ENCODE measurements at places on chromosomes 12 and 14.

DNA sequence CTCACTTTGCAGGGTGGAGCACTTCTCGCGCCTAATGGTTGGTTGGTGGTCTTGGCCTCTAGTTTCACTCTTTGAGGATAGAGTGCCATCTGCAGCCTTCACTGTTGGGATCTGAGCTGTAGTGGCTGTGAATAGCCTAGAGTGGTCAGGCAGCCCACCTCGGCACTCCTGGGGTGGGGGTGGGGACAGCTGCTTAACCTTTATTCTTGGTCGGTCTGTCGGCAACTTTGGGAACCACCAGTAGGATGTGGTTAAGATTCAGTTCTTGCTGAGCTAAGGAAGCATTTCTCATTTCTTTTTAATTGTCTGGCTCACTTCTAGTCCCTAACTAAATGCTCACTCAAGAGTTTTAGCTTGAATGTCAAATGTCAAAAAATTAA, 21.1 kb downstream of the TMBIM6 start:
- DNase-seq: no peak

DNA sequence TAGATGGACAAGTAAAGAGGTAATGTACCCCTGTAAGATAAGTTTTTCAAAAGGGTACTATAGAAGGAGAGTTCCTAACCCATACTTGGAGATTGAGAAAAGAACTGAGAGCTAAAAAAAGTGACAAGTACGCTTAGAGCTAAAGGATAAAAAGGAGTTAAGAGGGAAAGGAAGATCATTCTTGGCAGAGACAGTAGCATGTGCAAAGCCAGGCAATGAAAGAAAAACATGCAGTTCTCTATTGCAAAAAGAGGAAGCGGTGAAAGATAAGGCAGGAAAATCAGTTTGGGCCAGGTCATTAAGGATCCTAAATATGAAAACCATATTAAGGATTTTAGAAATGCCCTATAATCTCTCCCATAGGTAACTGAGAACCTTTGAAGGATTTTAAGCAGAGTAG, 500.4 kb upstream of the GARIN6 start:
- no peak for DNase-seq

DNA sequence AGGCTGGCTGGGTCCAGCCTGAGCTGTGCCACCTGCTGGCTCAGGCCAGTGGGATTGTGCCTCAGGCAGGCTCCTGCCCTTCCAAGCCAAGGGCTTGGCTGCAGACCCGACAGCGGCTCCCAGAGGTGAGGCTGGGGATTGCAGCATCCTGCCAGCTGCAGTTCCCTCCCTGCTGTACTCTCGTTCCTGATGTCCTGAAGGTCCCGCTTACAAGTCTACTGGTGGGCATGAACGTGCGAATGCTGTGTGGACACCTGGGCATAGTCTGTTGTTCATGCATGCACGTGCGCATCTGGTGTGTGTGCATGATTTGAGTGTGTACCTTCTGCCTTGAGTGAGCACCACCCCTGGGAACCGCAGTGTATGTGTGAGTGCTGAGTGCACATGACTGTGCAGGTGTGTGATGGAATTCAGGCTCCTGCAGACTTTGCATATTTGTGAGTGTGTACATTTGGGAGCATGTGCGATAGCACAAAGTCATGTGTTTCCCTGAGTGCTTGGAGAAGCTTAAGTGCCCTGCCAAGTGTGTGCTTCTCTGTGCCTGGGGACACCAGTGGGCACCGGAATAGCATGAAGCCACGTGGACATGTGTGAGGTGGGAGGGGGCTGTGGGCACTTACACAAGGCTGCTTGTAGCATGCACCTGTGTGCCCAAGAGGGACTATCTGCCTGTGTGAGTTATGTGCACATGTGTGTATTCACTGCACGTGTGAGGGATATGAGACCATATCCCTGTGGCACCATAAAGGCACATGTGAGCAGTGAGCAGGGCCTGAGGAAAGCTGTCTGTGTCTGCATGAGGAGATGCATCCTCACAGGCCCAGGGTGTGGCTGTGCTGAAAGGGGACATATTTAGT, 19.3 kb upstream of the KRT7 start:
- DNase-seq: peak; percentile 46

DNA sequence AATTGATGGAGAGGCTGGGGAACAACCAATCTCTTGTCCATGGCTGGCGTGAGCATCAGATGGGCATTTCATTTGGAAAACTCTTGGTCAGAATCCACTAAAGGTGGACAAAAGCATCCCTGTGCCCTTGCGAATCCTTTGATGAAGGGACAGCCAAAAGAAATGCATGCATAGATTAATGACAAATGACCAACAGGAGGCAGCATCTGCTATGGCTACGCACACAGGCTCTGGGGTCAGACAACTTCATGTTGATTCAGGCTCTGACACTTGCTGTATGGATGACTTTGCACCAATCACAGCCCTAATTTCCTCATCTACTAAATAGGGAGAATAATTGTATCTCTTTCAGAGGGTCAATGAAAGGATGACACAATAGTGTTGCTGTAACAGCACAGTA, 117.5 kb downstream of the ASCL4 start:
- no peak for DNase-seq

- DNase-seq: no peak
Observed at GRCh38 chr14:50542941-50543418, 10.6 kb upstream of the MAP4K5 start.

- no peak for DNase-seq
Observed at GRCh38 chr14:96260341-96260821, 4.4 kb downstream of the BDKRB1 start.

DNA sequence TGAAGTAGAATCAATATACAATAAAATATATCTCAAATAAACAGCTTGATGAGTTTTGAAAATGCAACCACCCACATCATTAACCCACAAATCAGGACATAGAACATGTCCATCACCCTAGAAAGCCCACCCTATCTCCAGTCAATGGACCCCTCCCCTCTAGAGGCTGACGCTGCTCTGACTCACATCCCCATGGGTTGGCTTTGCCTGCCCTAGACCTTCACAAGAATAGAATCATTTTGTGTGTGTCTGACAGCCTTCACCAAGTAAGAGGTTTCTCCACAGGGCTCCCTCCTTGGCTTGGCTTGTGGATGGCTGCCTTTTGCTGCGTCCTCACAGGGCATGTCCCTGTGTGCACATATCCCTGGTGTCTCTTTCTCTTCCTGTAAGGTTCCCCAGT, 250.2 kb upstream of the RTL1 start:
- no peak for DNase-seq

GRCh38 chr14:76930549-76930948, 98.0 kb downstream of the IRF2BPL start:
- no peak for DNase-seq

- DNase-seq: no peak
Observed at GRCh38 chr12:110067531-110067930, 19.2 kb upstream of the C12orf76 start.

- peak; percentile 15 for DNase-seq
Observed at GRCh38 chr12:14454098-14454907, 88.8 kb downstream of the ATF7IP start.

DNA sequence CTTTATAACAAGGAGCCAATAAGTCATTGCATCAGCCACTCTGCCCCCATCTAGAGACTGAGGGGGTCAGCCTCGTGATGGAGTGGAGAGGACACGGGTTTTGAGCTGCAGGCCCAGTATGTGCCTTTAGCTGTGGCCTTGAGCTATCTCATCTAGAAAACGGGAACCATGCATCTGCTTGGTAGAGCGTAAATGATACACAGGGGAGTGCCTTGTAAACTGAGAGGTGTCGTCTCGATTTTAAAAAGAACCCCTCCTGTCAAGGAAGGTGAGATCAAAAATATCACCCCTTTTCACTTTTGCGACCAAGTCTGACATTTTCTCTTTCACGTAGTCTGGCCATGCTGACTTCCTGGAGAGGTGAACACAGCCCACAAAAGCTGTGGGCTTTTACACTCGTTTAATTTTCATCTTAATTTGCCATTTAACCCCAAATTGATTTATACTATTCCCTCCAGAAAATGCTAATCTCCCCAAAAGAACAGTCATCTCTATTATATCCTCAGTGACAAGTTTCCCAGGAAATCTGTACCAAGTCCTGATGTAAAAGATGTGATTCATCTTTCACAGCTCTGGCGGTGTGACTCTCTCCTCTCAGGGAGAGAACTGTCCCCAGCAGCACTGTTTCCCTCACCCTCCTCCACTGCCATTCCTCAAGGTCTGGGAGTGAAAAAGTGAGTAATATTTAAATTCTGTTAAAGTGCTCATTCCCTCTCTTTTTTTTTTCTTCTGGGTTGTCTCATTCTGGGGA, 30.6 kb downstream of the VCPKMT start:
- peak; percentile 28 for DNase-seq

DNA sequence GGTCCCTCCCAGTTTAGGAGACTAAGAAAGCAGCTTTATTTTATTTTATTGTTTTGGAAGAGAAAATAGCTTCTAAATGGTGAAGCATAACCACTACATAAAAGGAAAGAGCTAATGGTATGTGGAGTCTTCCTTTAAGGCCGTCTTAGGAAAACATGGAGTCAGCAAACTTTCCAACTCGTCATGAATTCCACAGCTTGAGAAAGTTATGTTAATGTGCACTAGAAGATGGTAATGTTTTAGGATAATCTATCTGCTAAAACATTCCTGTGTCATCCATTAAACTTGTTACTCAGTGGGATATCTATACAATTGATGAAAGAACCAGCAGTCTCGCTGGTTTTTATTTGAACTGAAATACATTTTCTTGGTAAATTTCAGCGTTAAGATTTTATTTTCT, 448.4 kb upstream of the SEL1L start:
- no peak for DNase-seq

- no peak for DNase-seq
Observed at GRCh38 chr12:12864243-12864642, 27.1 kb upstream of the GPRC5A start.

DNA sequence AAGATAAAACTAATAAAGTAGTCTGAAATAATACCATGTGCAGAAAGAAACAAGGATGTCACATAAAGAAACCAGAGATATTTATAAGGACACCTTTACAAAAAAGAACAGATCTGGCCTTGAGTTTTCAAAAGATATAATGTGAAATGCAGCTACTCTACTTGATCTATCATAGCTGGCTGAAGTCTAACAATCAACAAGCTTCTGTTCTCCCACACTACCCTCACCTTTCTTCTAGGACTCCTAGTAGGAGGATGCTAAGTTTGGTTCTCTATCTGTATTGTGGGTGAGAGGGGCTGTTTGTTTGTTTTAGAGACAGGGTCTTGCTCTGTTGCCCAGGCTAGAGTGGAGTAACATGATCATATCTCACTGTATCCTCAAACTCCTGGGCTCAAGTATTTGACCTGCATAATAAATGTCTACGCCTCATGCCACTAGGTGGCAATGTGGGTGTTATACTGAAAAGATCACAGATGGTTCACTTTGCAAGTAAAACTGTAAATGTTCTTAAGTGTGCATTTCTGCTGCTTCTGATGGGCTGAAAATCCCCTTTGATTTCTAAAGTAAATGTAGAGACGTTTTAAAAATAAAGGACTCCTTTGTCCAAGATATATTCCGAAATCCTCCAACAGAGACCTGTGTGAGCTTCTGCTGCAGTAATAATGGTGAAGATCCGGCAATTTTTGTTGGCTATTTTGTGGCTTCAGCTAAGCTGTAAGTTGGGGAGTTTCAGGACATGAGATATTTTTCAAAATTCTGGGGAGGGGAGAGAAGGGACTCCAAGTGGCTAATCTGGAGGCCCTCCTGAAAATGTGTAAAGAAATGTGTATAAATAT, 269.3 kb downstream of the DAD1 start:
- peak; percentile 9 for DNase-seq

DNA sequence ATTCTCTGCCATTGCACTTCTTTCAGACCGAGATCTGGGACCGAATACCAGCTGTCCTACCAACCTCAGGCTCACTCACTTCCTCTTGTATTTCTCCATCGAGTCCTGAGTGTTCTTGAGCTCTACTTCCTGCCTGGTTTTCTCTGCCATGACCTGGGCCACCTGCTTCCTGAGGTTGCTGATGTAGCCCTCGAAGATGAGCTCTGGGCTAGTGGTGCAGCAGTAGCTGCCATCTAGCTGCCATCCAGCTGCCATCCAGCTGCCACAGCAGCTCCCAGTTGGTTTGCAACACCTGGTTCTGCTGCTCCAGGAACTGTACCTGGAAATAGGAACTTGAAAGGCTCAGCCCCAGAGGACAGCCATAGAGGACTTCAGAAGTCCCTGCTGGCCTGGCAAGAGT, 15.0 kb upstream of the KRT73 start:
- no peak for DNase-seq

DNA sequence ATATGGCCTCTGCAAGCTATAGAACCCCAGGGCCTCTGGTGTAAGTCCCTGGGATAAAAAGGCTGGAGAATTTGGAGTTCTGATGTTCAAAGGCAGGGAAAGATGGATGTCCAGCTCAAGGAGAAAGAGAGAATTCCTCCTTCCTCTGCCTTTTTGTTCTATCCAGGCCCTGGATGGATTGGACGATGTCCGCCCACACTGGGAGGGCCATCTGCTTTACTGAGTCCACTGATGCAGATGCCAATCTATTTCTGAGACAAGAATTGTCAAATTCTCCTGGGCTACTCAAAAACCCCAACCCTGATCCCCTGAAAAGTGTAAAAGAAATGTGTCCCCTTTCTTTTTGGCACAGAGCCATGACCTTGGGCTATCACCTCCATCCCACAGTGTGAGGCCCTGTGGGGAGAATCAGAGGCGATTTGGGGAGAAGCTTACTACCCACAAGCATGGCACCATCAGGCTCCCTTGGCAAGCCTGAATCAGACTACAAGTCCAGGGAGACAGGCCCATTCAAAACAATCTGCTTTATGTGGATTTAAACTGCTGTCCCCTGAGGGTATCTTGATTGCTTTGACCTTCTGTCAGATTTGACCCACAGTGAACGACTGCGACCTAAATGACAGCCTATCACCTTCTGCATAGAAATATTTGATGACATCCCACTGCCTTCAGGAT, 334.0 kb downstream of the NUAK1 start:
- DNase-seq: no peak

- no peak for DNase-seq
Observed at GRCh38 chr12:10807186-10807585, at the start of gene TAS2R8. TAS2R8 (minus strand) TSS chr12:10807286; CDS start chr12:10806980, 306 bp downstream.

DNA sequence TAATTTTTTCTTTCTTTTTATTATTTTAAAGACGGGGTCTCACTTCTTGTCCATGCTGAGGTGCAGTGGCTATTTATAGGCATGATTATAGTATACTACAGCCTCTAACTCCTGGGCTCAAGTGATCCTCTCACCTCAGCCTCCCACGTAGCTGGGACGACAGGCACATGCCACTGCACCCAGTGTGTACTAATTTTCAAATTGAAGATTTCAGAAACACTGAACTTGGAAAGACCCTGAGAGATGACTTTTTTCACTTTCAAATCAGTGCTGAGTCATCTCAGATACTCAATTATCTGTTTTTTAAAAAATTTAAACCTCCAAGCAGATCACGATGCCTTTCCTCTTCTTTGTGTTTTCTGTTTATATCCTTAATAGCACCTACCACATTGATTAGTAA, 53.7 kb upstream of the COCH start:
- DNase-seq: no peak

All from stimulated activated CD4-positive, alpha-beta T cell treated with anti-CD3 and anti-CD28 coated beads, Interleukin-4, amount 100 ng/mL, for 4 hours (primary cell).